ENCODE measurements at places on chromosomes 16 and 17.

DNA sequence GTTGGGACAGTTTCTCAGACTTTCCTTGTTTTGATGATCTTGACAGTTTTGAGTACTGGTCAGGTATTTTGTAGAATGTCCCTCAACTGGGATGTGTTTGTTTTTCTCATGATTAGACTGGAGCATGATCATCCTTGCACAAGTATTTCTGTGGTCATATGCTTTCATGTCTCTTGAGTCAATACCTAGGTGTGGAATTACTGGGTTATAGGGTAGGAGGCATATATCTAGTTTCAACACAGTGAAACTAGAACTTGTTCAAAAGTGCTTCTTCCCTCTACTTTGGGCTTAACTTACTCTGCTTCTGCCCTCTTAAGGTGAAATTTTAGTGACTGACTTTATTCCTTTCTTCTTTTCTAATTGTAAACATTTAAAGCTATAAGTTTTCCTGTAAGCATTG, 30.1 kb downstream of the IKZF3 start:
- DNase-seq, result no peak

DNA sequence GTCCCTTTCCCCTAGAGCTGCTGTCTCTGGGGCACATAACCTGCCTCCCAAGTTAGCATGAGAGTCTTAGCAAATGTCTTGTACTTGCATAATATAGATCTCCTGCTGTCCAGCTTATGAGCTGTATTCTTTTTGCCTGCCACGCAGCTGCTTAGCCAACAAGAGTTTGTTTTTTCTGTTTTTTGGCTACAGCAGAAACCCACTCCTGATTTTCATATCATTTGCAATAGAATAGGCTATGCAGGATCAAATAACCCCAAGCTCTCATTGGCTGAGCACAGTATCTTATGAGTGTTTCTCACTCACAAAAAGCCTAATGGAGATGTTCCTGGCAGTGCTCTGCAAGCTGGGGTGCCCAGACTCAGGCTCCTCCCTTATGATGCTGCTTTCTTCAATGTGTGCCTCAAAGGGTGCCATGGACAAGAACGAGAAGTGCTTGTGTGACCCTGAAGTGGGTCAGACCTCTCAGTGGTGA, 23.1 kb downstream of the B9D1 start:
- DNase-seq, result no peak

- no peak for DNase-seq
These were observed 28.5 kb downstream of the TMEM132E start for GRCh38 chr17:34607917-34608316.

- no peak for DNase-seq
These were observed 39.0 kb downstream of the IQCK start for GRCh38 chr16:19757026-19757425.

GRCh38 chr16:74275711-74276110, 20.9 kb upstream of the PSMD7 start:
- no peak for DNase-seq

Measured in activated CD4-positive, alpha-beta memory T cell treated with anti-CD3 and anti-CD28 coated beads, Interleukin-2, amount 10 ng/mL, durations not matched to agents 7 days and 5 days (primary cell).